ENCODE measurements at places on chromosomes 13 and 19. TPM values are rescaled to one million over a fixed set of nuclear protein-coding genes. Genes with fewer than 3 reads are reported as not detected.

ZNF230 gene
- 4.6 TPM for total RNA-seq

PRR20A gene
- total RNA-seq, result not detected

ZMYM5 gene
- 32.4 TPM for total RNA-seq

DNA sequence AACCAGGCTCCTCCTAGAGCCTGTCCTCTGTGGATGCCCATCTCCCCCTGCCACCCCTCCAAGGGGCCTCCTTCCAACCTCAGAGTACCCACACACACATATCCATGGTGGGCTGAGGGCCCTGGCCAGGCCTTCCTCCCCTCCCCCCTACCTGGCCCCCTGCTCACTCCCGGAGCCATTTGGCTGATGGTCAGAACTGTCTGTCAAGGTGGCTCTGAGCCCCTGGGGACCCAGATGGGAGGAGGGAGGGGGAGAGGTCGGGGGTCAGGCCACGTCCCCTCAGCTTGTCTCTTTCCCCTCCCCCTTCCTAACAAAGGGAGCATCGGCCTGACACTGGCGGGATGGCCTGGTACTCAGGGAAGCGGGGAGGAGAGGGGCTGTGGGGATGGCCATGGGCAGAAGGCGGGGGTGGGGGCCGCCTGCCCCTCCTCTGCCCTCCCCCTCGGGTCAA, 18.7 kb upstream of the POU2F2 start:
- no peaks in the 10 kb centered on the region for H3K36me3 ChIP-seq
- H3K27me3 ChIP-seq, result peaks cover 65% of the 10 kb centered on the region
- DNase-seq, result no peak
- H3K4me3 ChIP-seq, result no peak overlapping the region
- no peaks in the 10 kb centered on the region for H3K4me1 ChIP-seq

- no peaks in the 10 kb centered on the region for H3K36me3 ChIP-seq
- H3K27me3 ChIP-seq, result no peaks in the 10 kb centered on the region
- no peak overlapping the region for H3K27ac ChIP-seq
- H3K4me1 ChIP-seq, result no peaks in the 10 kb centered on the region
These were observed 793.0 kb downstream of the OLFM4 start for GRCh38 chr13:53821632-53822031.

DNA sequence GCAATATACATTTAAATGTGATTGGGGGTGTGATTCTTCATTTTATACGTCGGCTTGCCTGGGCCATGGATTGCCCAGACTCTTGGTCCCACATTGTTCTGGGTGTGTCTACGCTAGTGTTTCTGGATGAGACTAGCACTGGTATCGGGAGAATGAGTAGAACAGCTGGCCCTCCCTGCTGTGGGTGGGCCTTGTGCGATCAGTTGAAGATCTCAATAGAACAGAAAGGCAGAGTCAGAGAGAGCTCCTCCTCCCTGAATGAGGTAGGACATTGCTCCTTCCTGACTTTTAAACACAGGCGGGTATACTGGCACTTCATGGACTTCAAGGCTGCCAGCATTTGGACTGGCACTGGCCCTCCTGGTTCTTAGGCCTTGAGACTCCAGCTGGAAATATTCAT, 603.0 kb downstream of the LIG4 start:
- no peak for DNase-seq
- H3K27me3 ChIP-seq, result no peaks in the 10 kb centered on the region
- no peaks in the 10 kb centered on the region for H3K36me3 ChIP-seq
- no peaks in the 10 kb centered on the region for H3K4me1 ChIP-seq
- H3K27ac ChIP-seq, result no peak overlapping the region
- no peak overlapping the region for H3K4me3 ChIP-seq

DNA sequence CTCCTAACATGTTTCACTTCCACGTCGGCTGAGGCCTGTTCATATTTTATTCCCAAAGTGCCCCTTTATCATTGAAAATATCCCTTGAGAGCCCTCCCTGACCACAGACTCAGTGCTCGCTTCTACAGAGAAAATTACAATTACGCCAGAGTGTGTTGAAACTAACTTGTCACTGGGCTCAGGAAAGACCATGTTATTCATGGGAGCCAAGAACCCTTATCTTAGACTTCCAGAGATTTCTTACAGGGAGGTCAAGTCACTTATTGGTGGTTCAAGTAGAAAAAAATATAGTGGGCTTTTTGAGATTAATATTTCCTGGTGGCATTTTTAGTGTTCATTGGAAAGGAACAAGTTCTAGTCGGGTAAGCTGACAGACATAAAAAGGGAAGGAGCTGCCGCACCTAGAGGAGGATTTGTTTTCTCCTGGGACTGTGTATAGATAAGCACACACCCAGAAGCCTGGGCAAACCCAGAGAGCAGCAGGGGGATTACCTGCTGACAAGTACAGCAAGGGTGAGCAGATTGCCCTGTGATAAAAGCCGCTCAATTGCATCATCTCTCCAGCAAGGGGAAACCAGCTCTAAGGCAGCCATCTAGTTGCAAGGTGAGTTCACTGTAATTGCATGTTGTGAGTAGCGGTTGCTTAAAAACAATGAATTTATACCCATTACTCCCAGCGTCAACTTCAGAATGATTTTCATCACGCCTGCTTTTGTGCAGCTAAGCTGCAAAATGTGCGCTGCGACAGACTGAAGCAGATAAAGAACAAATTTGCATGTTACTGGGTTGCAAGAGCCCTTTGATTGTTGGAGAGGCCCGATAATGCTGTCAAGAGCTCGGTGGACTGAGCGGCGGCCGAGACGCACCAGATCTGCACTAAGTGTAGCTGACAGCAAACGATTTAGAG, 46.2 kb downstream of the DCT start:
- H3K4me3 ChIP-seq, result no peak overlapping the region
- no peak overlapping the region for H3K27ac ChIP-seq
- DNase-seq, result no peak
- H3K27me3 ChIP-seq, result peaks cover 3% of the 10 kb centered on the region
- no peaks in the 10 kb centered on the region for H3K36me3 ChIP-seq

GRCh38 chr13:95239283-95239682, 62.0 kb downstream of the ABCC4 start:
- DNase-seq, result peak; percentile 75
- H3K4me3 ChIP-seq, result no peak overlapping the region
- H3K27ac ChIP-seq, result no peak overlapping the region

GRCh38 chr13:64723724-64724123, 2506.4 kb downstream of the PCDH9 start:
- no peaks in the 10 kb centered on the region for H3K4me1 ChIP-seq
- no peak overlapping the region for H3K27ac ChIP-seq
- no peak overlapping the region for H3K4me3 ChIP-seq
- H3K36me3 ChIP-seq, result no peaks in the 10 kb centered on the region

DNA sequence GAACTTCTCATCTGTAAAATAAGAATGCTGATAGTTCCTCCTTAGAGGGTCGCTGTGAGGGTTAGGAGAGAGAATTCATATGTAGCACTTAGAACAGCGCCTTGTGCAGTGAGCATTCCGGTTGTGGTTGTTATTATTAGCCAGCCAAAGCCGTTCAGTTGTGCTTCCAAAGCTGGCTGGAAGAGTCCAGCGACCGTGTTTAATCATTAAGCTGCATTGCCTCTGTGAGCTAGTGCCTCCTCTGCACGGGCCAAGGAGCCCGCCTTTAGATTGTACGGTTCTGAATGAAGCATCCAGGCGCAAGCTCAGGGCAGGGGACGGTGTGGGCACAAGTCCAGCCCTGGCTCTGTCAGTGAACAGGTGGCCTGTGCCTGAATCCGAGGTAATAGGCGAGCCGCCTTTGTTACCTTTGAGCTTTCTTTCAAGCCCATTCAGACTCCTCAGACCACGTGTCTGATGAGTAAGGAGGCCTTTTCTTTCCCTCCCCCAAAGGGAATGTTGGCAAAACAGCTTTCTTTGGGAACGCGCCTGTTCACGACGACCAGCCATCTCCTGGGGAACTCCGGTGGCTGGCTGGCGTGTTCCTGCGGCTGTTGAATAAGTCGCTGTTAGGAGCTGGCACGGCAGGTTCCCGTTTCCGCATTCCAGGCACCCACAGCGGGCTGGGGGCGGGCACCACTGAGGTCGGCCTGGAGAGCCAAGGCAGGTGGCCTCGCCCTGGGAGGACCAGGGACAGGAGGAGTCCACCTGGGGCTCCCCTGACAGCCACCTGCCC, 25.1 kb downstream of the SIPA1L3 start:
- peak overlapping the region; percentile 18 for H3K4me3 ChIP-seq
- no peaks in the 10 kb centered on the region for H3K36me3 ChIP-seq
- peaks cover 3% of the 10 kb centered on the region for H3K4me1 ChIP-seq
- H3K27ac ChIP-seq, result peak overlapping the region; percentile 62
- no peaks in the 10 kb centered on the region for H3K27me3 ChIP-seq
- peak; percentile 66 for DNase-seq

DNA sequence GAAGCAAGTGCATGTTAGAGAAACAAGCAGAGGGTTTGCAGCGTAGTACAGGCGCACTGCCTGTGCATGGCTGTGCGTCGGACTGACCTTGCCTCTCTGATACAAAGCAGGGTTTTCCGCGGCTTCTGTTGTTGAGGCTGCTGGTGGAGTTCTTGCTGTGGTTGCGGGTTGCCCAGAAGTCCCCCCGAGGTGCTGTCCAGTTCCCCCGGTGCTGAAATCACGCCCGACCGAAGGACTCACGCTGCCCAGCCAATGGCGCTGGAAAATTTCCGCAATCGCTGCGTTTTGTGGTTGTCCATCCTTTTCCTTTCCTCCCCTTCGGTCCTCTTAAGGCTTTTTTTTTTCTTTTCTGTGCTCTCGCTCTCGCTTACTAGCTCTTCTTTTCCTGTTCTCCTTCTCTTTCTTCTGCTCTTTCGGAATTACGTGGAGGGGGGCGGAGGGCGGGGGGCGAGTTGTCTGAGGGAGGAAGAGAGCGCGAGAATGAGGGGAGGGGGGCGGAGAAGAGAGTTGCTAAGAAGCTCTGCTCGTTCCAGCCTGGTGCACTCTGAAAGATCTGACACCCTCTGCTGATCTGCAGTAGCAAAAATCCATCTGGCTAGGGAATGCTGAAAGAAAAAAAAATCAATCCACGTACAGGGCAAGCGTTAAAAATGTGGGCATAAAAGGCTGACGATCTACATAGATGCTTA, at the start of gene SLITRK1:
Gene SLITRK1 (minus strand): TSS at position 558 of the 689 bp plus-strand sequence. CDS start 967 bp downstream, outside the sequence.
- peak within 1 kb of the TSS; percentile 44 for H3K4me3 ChIP-seq
- H3K27me3 ChIP-seq, result no peaks in the 10 kb centered on the region
- H3K36me3 ChIP-seq, result no peaks in the 10 kb centered on the region
- H3K4me1 ChIP-seq, result no peaks in the 10 kb centered on the region

Data from fibroblast of lung (primary cell).